ENCODE measurements at places on chromosomes 13 and 19. TPM values are rescaled to one million over a fixed set of nuclear protein-coding genes. Genes with fewer than 3 reads are reported as not detected.

The ZNF835 gene
- total RNA-seq, result 0.50 TPM

The BTBD2 gene
- 31.4 TPM for total RNA-seq

The PRX gene
- 0.92 TPM for total RNA-seq

The RNF17 gene
- total RNA-seq, result not detected

The NDUFS7 gene
- total RNA-seq, result 51.9 TPM

The PCSK4 gene
- 0.53 TPM for total RNA-seq

The NEK3 gene
- total RNA-seq, result 14.8 TPM

The NOTCH3 gene
- 184 TPM for total RNA-seq

The GPR18 gene
- total RNA-seq, result not detected

The ECSIT gene
- 18.0 TPM for total RNA-seq

The PDX1 gene
- total RNA-seq, result not detected

The ZNF468 gene
- total RNA-seq, result 21.0 TPM

The RASL11A gene
- 108 TPM for total RNA-seq

The C2CD4C gene
- not detected for total RNA-seq

The CYSLTR2 gene
- total RNA-seq, result not detected

The KLK6 gene
- total RNA-seq, result not detected

The CGB8 gene
- total RNA-seq, result not detected

The PPM1N gene
- total RNA-seq, result 2.1 TPM

The PSG6 gene
- total RNA-seq, result not detected

The ABCC4 gene
- 11.0 TPM for total RNA-seq

The FGF22 gene
- total RNA-seq, result 0.26 TPM

The ZNF225 gene
- 7.8 TPM for total RNA-seq

The TMEM238 gene
- total RNA-seq, result 0.12 TPM

The CYP4F11 gene
- total RNA-seq, result 0.37 TPM

The SCN1B gene
- 32.8 TPM for total RNA-seq

The CYP2F1 gene
- not detected for total RNA-seq

The OXGR1 gene
- total RNA-seq, result not detected
